T-helper 17 cell (primary cell): ENCODE measurements at places on chromosomes 4 and X.

DNA sequence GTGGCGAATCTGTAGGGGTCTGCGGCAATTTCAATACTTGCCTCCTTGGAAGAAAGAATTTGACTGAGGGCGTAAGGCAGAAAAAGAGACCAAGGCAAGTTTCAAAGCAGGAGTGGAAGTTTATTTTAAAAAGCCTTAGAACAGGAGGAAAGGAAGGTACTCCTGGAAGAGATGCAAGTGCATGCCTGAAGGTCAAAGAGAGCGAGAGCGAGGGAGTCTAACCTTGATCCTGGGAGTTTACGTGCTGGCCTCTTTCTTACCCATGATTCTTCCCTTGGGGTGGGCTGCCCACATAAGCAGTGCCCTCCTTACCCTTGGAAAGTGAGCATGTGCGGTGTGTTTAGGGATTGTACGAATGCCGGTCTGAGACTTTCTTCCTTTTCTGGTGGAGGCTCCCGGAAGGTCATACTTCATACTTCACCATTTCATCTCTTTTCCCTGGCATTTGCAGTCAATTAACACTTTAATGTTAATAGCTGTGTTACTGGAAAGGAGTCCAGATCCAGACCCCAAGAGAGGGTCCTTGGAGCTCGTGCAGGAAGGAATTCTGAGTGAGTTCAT lies 40.0 kb downstream of the ARSD start:
- peak overlapping the region; percentile 34 for H3K27ac ChIP-seq
- peaks cover 4% of the 10 kb centered on the region for H3K27me3 ChIP-seq

- peaks cover 8% of the 10 kb centered on the region for H3K4me1 ChIP-seq
- H3K27me3 ChIP-seq, result no peaks in the 10 kb centered on the region
- peak overlapping the region; percentile 97 for H3K4me3 ChIP-seq
- no peak for DNase-seq
- peak overlapping the region; percentile 92 for H3K27ac ChIP-seq
Observed at GRCh38 chrX:45850775-45851433, 650.2 kb upstream of the DIPK2B start.

GRCh38 chrX:151687635-151688034 lies 7.6 kb upstream of the PRRG3 start:
- no peak overlapping the region for H3K4me3 ChIP-seq
- H3K27me3 ChIP-seq, result no peaks in the 10 kb centered on the region

- peaks cover 13% of the 10 kb centered on the region for H3K27me3 ChIP-seq
- H3K27ac ChIP-seq, result no peak overlapping the region
- no peaks in the 10 kb centered on the region for H3K36me3 ChIP-seq
- no peak for DNase-seq
Observed at GRCh38 chrX:112078606-112079005, 4.0 kb downstream of the TRPC5 start.

GRCh38 chr4:40377512-40378365 lies 42.6 kb downstream of the CHRNA9 start:
- H3K4me3 ChIP-seq, result no peak overlapping the region
- peaks cover 2% of the 10 kb centered on the region for H3K36me3 ChIP-seq
- DNase-seq, result no peak
- no peaks in the 10 kb centered on the region for H3K27me3 ChIP-seq

DNA sequence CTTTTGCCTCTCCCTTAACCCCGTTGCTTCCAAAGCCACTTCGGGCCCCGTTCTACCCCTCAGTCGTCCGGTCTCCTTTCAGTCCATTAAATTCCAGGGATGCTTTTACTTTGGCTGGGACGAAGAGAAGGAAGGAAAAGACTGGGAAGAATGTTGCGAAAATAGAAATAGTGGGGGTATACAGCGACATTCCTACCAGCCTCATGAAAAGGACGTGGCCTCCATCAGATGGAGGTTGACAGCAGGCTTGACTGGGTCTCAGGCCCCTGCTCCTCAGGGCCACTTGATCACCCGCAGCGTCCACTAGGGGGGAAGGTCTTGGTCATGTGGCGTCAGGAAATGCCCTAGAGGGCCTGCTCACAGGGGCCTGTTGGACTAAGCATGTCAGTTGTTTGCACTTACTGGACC lies 657 bp upstream of the ANKRD50 start:
- H3K27me3 ChIP-seq, result peaks cover 8% of the 10 kb centered on the region
- H3K4me3 ChIP-seq, result peak overlapping the region; percentile 90
- no peak overlapping the region for H3K27ac ChIP-seq

- H3K4me3 ChIP-seq, result no peak overlapping the region
- DNase-seq, result no peak
- no peak overlapping the region for H3K27ac ChIP-seq
- H3K4me1 ChIP-seq, result peaks cover 11% of the 10 kb centered on the region
- no peaks in the 10 kb centered on the region for H3K27me3 ChIP-seq
Observed at GRCh38 chrX:39443240-39443639, 642.0 kb downstream of the MID1IP1 start.

DNA sequence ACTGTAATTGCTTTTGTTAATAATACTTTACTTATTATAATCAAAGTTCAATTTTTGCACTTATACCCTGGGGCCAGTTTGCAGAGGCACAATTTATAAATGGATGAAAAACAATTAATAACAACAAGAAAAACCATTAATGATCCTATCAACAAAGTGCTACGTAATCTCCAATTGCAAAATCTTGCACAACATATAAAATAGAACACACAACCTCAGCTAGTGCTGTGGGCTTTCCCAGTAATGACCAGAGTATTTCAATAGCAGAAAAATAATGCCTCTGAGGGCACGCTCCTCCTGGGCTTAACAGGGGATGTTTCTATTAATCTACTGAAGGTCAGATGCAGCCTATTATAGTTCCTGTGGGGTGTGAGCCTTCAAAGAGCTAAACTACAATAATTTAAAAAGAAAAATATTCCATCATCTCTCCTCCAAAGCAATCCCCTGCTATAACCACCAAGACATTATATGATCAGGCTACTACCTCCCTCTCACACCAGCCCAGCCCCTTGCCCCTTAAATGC lies 508.5 kb upstream of the SLIT2 start:
- H3K27ac ChIP-seq, result no peak overlapping the region
- no peaks in the 10 kb centered on the region for H3K4me1 ChIP-seq
- no peaks in the 10 kb centered on the region for H3K36me3 ChIP-seq
- H3K4me3 ChIP-seq, result no peak overlapping the region

DNA sequence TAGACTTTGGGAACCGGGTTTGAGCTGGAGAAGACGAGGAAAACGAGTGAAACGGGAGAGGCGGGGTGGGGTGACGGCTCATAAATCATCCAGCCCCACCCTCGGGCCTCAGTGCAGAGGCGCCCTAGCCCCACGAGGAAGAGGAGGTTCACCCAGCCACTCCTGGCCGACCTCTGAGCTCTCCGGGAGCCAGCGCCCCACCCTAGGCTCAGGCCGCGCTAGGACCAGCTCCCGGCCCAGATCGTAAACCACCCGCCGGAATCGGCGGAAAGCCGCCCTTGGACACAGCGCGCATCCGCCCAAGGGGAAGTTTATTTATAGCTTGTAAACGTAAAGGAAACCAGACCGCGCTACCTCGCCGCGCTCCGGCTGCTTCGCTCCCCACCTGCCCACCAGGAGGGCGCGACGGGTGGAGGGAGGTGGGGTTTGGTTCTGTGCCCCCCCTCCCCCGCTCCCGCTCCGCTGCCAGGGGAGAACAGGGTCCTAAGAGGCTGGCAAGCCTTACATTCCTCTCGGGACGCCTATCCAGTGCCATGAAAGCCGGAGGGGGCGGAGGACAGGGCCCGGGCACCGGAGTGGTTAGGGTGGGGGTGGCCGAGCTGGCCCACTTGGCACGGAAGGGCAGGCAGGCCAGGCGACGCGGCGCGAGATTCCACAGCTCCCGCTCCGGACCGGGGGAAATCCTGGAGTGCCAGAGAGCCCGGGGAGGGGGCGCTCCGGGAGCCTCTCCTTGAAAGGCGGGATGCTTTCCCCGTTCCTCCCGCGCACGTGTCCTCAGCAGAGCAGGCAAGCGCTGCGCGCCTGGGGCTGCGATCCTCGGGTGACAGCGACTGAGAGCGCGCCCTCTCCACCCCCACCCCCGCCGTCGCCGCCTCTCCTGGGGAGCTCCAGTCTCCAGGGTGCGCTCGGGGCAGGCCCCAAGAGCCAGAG lies 84.2 kb downstream of the BCOR start:
- H3K4me1 ChIP-seq, result peaks cover 8% of the 10 kb centered on the region
- H3K4me3 ChIP-seq, result peak overlapping the region; percentile 83
- peaks cover 13% of the 10 kb centered on the region for H3K27me3 ChIP-seq

- no peaks in the 10 kb centered on the region for H3K4me1 ChIP-seq
- peaks cover 3% of the 10 kb centered on the region for H3K36me3 ChIP-seq
- peak overlapping the region; percentile 57 for H3K27ac ChIP-seq
- no peak overlapping the region for H3K4me3 ChIP-seq
- no peak for DNase-seq
Observed at GRCh38 chr4:94171616-94172015, 36.0 kb upstream of the SMARCAD1 start.

DNA sequence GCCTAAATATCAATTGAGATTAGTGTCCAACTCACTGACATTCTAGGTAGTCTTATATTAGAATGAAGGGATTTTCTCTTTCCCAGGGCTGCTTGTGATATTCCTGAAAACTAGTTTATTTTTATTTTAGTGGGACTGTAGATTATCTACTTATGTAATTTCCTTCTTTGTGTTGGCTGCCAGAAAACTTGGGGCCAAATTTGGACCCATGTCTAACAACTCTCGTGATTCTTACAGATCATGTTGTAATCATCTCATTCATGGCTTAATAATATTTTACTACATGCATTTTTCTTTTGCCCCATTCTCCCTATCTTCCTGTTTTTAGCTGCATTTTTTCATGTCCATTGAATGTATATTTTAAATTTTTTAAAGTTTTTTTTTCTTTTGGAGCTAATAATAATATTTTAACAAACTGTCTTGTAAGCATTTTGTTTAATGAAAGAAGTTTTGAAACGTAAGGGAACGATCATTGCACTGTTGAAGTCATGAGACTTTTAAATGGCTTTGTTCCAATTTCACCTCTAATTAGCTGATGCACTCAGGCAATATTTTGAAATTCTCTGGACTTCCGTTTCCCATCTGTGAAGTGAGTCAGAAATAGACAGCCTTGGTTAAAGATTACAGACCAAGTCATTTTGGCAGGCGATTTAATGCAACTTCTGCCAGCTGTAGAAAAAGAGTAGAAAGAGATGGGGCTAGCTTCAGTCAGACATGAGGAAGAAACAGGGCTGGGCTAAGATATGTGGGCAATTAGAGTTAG lies 14.3 kb upstream of the TDO2 start:
- H3K4me1 ChIP-seq, result no peaks in the 10 kb centered on the region
- peaks cover 2% of the 10 kb centered on the region for H3K36me3 ChIP-seq
- no peak overlapping the region for H3K27ac ChIP-seq
